ENCODE measurements at places on chromosomes 2 and 18.

GRCh38 chr2:206713746-206714145 is 4.5 kb downstream of the DYTN start:
- DNase-seq: no peak

- DNase-seq: no peak
These were observed 125.5 kb upstream of the ZNF516 start for GRCh38 chr18:76620321-76621170.

DNA sequence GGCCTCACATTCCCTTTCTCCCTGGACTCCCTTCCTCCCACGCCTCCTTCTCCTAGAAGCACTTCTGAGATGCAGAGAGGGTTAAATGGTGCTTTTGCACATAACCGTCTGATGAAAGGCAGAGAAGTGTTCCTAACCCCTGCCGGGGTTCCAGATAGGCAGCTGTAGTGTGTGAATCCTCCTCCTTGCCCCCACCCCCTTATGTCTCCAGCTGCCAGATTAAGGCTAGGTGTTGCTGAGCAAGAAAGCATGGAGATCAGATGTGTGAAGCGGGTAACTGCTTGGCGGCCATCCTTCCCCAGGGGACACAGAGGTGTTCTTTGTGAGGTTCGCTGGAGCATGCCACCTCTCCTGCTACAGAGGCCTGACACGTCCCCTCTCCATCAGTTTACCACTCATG is 88.3 kb downstream of the NRP2 start:
- DNase-seq: no peak

GRCh38 chr2:166413255-166413654 is 37.5 kb upstream of the SCN9A start:
- no peak for DNase-seq

DNA sequence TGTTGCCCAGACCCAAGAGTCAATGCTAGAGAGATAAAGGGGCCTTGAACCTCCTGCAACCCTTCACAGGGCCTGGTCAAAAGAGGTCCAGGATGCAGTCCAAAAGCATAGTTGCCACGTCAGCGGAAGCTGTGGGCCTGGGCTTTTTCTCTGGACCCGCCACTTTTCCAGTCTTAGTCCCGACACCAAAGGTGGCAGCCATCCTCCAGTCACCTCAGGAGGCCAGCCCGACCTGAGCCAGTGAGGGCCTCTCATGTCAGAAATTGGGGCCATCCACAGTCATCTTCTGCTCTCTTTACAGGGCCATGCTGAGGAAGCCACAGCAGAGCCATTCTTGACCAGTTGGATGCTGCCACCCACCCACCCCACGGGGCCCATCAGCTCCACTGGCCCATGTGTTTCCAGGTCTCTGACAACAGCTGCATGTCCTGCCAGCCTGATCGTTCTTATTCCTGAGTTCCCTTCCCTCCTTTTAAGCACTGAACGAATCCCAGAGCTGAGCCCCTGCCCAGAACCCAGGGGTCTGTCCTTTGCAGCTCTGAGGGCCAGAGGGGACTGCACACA is 34.1 kb upstream of the KLHL29 start:
- DNase-seq: no peak

- no peak for DNase-seq
These were observed 28.4 kb upstream of the OTOF start for GRCh38 chr2:26506279-26506678.

GRCh38 chr18:79418236-79418635 is 22.5 kb downstream of the NFATC1 start:
- DNase-seq: no peak

GRCh38 chr2:201070948-201071478 is 458 bp downstream of the HYCC2 start:
- peak; percentile 29 for DNase-seq

DNA sequence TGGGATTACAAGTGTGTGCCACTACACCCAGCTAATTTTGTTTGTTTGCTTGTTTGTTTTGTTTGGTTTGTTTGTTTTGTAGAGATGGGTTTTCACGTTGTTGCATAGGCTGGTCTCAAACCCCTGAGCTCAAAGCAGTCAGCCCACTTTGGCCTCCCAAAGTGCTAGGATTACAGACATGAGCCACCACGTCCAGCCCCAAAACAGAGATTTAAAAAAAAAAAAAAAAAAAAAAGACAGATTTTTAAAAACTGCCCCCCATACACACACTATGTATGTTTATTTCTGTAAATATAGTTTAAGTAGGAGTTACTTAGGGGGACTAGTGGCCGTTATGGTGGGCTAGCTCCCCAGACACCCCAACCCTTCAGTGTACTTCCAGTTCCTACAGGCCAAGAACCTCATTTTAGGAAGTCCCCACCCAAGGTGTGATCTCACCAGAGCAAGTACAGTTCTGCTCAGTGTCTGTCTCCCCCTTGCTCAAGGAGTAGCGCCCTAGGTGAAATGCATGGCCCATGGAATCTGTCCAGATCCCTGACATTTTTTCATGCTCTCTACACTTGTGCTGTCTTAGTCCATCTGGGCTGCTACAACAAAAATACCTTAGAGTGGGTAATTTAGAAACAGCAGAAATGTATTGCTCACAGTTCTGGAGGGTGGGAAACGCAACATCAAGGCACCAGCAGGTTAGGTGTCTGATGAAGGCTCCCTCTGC is 1.6 kb upstream of the TMBIM1 start:
- DNase-seq: no peak

GRCh38 chr2:218228366-218229090 is 11.5 kb downstream of the ARPC2 start:
- peak; percentile 28 for DNase-seq

GRCh38 chr2:148999451-148999921 is 39.0 kb upstream of the LYPD6B start:
- no peak for DNase-seq

DNA sequence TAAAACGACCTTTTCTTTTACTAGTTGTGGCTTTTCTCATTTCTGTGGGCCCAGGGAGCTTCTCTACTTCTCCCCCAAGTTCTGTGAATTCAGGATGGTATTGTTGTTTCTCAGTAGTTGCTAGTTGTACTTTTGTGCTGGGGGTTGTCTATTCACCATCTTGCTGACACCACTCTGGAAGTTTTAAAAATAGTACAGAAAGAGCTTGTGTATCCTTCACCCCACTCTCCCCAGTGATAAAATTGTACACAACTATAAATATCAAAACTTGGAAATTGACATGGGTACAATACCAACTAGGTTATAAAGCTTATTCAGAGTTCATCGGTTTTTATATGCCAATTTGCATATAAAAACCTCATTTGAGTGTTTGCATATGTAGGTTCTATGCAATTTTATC is 45.3 kb upstream of the REEP1 start:
- DNase-seq: no peak

GRCh38 chr2:235135990-235136561 is 184.3 kb downstream of the SH3BP4 start:
- DNase-seq: peak; percentile 82

DNA sequence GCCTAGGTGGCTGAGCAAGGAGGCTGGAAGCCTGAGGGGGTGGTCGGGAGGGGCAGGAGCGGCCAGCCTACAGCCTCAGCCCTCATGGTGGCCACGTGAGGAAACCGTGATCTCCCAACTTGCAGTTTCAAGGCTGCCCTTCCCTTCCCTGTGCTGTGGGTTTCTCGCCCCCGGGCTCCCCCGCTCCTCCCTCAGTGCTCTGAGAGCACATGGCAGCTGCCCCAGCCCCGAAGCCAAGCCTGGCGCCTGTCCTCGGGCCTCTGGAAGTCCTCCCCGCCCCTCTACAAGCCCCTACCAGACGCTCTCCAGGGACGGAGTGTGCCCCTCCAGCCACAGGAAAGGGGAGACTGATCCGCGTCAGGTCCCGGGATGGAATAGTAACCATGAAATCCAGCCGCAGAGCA is 586 bp upstream of the ANKRD23 start:
- DNase-seq: no peak

DNA sequence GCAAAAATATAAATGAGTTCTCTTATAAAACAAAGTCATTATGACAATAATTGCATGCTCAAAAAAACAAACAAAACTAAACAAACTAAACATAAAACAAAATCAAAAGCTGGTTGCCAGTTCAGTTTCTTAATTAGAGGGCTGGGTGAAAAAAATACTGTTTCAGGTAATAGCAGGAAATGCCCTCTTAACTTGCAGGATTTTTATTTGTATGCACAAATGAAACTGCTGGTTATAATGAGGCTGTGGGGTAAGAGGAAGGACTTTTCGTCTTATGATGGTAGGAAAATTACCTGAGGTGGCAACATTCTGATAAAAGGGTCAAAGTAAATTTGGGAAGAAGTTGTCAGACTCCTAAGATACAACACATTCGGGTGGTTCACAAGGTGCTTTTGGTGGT is 21.5 kb upstream of the CDKL4 start:
- DNase-seq: no peak

- no peak for DNase-seq
These were observed 87.1 kb downstream of the NDUFA10 start for GRCh38 chr2:239937866-239938640.

- DNase-seq: no peak
These were observed 64.7 kb downstream of the KCTD1 start for GRCh38 chr18:26483633-26484032.

DNA sequence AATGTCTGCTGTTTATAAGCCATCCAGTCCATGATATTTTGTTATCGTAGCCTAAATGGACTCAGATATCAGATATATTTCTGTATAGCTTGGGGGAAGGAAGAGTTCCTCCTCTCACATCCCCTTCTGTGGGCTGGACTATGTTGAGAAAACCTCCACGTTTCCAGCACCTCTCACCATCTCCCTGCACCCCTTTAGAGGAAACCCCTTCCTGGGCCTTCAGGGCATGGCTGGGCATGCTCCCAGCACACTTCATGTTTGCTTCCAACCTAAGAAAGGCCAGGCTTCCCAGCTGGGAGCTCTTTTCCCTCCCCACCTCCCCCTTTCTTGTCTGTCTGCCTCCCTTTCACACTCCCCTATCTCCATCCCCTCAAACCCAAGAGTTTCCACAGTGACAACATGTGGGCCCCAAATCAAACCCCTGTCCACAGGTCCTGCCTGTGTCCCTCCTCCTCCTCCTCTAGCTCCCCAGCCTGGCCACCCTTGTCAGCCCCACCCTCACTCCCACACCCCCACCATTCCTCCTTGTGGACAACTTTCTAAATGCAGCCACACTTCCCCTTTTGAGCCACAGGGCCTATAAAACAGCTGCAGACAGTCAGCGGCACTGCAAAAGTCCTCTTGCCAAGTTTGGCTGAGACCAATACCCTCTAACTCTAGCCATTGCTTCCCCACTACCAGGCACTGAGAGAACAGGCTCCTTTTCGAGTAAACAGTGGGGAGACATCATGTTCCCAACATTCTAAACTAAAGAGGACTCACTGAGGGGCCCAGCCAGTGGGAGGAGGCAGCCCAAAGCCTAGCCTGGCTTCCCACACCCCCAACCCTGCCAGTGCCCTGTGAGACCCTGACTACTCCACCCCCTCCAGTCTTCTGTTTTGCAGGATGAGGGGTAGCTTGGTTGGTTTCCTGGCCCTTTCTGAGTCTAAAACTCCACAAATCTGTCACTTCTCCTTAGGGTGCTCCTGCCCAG is 120.5 kb downstream of the ZFP36L2 start:
- peak; percentile 27 for DNase-seq

DNA sequence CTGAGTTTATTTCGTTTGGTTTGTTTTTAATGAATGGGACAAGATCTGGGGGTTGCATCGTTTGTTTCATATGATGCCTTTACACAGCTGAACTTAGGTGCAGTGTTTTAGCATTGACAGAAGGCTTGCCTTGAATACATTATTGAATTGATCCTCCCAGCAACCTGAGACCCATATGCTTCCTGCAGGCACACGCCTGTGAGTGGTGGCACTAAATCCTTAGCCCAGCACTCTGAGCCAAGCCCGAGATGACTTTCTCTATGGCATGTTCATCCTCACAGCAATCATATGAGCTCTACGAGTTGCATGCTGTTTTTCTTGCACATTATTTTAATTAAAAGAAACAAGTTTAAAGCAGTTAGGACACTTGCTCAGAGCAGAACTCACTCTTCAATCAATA is 47.8 kb upstream of the AGAP1 start:
- DNase-seq: no peak

DNA sequence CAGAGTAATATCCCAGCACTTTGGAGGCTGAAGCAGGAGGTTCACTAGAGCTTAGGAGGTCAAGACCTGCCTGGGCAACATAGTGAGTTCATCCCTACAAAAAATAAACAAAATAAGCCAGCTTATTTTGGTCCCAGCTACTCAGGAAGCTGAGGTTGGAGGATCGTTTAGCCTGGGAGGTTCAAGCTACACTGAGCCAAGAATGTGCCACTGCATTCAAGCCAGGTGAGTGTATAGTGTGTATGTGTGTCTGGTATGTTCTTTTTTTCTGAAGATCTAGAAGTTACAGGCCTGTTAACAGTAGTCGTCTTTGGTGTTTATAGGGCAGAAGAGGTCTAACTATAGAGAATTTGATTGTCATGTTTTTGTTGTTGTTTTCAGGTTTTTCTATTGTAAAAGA is 40.2 kb downstream of the ZC3H15 start:
- DNase-seq: no peak

- DNase-seq: no peak
These were observed 402.9 kb downstream of the TNS1 start for GRCh38 chr2:217599906-217600305.

DNA sequence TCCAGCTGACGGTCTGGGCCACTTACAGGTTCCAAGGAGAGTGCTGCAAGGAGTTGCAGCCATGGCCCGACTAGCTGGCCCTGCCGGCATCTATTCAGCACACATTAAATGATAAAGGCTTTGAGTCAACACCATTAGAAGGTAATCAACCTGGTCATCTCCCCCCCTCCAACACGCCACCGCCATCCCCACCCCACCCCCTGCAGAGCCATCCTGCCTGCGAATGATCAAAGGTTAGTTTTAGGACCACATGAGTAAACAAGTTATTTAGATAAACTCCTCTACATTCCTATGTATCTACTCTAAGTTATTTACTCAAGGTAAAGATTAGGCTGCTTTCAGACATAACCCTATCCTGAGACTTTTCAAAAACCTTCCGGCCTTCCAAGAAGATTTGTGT is 349.3 kb upstream of the SLC39A10 start:
- no peak for DNase-seq

- no peak for DNase-seq
These were observed 72.9 kb upstream of the HK2 start for GRCh38 chr2:74760875-74761630.

DNA sequence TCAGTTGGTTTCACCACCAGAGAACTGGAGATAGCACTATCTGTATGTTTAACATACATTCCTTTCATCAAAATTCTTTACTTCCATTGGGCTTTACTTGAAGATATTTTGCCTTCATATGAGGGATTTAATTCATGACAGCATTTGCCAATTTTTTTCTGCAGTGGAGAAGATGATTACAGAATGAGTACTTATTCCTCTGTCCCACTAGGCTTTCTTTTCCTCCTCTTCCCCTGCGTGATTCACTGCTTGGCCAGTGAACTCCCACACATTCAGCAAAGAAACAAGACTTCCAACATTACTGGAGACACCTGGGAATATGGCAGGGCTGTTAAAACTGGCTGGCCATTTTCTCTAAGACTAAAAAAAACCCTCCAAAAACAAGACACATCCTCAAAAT is 425.8 kb upstream of the KCNH7 start:
- DNase-seq: no peak

GRCh38 chr2:226581661-226582060 is 218.0 kb downstream of the IRS1 start:
- DNase-seq: no peak

- no peak for DNase-seq
These were observed 222.4 kb upstream of the RAB12 start for GRCh38 chr18:8386669-8387380.
